ENCODE measurements at places on chromosomes 2 and 18.

- no peak for DNase-seq
Observed at GRCh38 chr2:227772932-227773331, 27.2 kb downstream of the SCYGR8 start.

DNA sequence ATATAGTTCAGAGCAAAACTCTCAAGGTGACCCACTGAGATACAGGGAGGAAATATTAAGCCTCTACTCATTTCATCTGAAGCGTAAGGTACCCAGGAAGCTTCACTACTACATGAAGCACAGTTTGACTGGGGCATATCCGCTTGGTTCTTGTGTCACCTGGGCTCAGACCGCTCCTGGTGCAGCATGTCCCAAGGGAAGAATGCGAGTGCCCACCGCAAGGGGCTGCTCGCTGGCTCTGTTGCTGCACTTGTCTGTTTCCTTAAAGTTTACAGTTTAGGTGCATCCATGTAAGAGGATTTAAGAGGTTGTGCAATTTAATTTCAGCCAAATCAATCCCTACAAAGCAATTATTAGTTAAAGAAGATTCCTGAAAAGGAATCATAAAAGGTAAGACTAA, 507.8 kb downstream of the FBXO15 start:
- DNase-seq = no peak

DNA sequence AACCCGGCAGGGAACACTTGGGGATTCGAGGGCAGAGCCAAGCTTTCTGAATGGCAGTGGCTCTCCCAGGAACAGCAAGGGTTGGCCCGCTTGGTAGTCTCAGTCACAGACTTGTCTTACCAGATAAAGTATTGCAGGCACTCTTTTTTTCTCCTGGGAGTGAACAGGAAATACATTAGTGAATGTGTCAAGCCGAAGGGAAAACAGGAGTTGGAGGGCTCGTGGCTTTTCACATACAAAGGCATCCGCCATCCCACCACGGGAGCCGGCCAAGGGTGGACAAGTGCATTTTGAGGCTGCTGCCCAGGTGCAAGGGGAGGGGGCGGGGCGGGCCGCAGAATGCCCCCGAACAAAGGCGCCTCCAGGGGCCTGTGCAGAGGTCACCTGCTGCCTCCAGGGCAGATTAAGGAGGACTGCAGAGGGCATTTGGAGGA, 163.3 kb upstream of the SIX3 start:
- no peak for DNase-seq

GRCh38 chr2:175877845-175878544, 124.1 kb downstream of the LNPK start:
- DNase-seq = no peak

- no peak for DNase-seq
Observed at GRCh38 chr2:204373942-204374341, 171.3 kb upstream of the PARD3B start.

- no peak for DNase-seq
Observed at GRCh38 chr2:158143703-158144360, 42.2 kb downstream of the UPP2 start.

- no peak for DNase-seq
Observed at GRCh38 chr2:26970928-26971627, 641 bp downstream of the MAPRE3 start.

GRCh38 chr2:239257511-239257937, 143.3 kb downstream of the HDAC4 start:
- no peak for DNase-seq

- no peak for DNase-seq
Observed at GRCh38 chr2:235639885-235640284, 146.0 kb downstream of the AGAP1 start.

- DNase-seq = no peak
Observed at GRCh38 chr2:20663196-20664070, 3.5 kb upstream of the GDF7 start.
